Activated CD4-positive, alpha-beta T cell treated with anti-CD3 and anti-CD28 coated beads for 1 hour (primary cell): ENCODE measurements at places on chromosomes 2 and 18.

DNA sequence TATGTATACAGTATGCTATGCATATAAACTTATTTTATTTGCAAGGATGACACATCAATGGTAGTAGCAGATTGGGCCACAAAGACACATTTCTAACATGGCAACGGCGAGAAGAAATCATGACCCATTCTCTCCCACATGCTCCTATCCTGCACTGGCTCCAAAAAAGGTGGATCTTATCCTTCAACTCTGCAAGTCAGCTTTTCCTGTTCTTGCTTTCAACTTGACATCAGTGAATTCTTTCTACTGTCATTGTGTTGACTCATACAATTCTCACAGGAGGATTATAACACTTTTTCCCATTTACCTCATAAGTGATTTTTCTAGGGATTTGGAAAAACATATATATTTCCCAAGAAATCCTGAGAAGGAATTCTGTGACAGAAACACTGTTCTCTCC lies 53.1 kb downstream of the ACVR1 start:
- no peak for DNase-seq

DNA sequence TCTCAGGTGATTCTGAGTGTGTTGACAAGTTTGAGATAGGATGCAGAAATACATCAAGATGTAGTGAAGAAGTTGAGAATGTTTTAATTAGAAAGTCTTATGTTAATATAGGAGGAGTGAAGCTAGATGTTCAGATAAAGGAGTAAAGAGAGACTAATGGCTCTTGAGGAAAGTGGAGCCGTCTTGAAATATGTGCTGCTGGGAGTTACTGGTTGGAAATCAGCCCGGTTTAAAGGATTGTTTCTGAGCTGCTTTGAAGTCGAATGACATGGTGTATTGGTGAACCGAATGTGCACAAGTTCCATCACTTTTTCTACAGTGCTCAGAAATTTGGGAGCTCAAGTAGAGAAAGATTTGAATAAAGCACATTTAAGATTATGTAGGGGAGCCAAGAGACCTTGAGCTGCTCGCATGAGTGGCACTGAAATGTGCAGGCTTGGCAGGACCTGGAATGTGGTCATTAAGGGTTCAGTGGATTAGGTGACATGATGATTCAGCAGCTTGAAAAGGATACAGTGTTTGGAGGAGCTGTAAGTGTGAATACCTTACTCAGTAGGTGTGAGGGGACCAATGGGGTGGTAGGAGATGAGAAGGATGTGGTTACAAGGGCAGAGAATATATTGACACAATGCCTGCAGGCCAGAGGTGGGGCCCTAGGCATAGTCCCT lies 68.6 kb downstream of the CAB39 start:
- DNase-seq = peak; percentile 16

- DNase-seq = no peak
Measured at GRCh38 chr2:178747767-178748166, 59.5 kb downstream of the TTN start.

DNA sequence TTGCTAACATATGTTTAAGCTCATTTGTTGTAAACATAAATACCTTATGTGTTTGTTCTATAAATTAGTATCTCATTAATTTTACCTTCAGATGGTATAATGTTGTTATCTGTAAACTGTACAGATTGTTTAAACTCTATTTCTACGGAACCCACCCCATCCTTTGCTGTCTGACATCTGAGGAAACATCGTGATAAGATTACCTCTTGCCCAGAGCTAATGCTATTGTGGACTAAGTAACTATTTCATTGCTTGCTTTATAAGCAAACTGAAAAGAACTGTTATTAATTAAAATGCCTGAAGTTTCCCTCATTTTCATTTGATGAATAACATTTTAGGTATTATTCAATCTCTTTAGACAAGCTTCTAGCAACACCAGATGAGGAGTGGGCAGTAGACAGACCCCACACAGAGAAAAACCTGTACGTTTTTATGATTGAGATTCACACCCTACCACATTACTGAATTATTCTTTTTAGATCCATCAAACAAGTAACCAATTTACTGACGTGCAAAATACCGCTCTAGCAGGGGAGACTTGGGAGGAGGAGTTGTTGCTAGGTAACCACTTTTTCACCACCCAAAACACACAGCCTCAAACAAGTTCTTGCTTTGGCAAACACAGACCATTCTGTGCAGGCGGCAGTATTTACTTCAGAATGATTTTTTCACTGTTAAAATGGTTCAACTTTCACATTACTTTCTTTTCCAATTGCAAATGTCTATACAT lies 1.9 kb upstream of the SYT4 start:
- no peak for DNase-seq

DNA sequence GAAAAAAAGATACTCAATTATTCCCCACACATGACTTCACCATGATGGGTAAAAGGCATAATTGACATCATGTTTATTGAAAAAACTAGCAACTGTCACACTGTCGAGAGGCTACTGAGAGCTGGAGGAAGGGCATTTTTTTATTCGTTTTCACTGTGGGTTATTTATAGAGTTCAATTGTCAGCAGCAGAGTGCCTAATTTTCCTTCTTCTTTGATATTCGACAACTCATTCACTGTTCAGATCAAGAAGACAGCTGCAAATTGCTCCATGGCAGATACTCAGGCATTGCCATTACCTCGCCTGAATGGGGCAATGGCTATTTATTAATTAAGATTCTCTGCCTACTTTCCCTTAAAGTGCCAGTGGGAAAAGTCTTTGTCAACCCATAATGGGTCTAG lies 197.5 kb upstream of the NRP2 start:
- DNase-seq = no peak

DNA sequence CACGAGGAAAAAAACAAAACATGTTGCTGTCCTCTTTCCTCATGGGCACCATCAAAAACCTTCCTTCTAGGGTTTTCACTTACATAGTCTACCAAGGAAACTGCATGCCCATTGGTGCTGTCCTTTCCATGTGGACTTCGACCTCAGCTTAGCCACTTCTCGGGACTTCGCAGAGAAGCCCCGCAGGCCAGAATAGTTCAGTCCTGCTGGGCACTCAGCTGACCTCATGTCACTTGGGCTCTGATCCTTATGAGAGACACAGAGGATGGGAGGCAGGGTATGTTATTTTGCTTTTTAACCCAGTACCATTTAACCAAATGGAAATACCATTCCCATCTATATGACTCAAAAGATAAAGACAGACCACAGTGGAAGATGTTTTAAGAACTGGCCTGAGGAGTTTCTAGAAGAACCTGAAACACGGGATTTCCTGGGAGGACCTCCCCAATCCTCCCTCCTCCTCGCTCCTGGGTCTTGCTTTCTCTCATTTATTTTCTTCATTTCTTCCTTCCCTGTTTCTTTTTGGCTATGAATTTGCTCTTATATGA lies 28.4 kb downstream of the AAK1 start:
- no peak for DNase-seq

- DNase-seq = no peak
Measured at GRCh38 chr2:239762655-239763269, 262.4 kb downstream of the NDUFA10 start.
